Endothelial cell (in vitro differentiated cells): ENCODE measurements at places on chromosomes 2 and 18.

DNA sequence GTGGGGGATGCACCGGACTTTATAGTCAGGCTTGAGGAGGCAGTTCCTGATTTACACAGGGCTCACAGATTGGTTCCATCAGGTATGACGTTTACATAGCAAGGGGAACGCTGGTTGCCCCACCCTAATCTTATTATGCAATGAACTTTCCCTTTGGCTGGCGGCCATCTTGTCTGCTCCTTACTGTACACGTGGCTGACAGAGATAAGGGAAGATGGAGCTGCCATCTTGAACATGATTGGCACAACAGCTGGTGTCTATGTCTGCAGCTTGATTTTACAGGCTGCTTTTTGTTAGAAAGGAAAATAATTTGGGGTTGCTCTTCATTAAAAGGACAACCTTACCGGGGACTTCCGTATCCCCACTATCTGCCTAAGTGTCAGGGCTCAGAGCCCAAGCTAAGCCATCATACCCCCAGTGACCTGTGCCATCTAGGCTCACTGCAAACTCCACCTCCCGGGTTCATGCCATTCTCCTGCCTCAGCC lies 33.5 kb upstream of the ATG16L1 start:
- no peak for DNase-seq

DNA sequence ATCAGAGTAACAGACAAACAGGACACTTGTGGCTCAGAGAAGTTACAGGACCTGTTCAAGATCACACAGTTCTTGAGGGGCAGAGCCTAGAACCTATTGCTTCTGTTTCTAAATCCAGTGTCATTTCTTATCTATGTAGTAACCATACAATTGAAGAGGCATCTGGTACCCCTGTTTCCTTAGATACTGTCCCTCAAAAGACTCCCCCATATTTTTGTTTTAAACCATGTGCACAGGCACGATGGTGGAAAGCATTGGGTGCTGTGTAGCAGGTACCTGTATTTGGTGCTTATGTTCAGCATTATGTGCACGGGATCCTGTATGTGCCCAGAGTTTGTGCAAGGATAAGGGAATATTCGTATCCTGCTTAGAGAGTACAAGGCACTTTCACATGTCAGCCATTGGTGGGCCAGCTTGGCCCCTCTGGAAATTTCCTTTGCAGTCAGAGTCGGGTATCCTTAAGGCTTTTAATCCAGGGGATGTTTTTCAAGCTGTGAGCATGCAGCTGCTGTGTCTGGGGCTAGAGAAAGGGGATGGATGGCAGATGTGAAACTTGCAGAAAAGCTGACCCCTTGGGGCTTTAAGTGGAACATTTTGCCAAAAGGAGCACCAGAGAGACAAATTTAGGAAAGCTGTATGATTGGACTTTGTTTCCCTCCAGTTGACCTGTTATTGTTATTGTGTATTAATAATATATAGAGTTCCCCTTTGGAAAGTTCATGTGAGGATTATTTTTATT lies 2.1 kb downstream of the LBH start:
- no peak for DNase-seq

DNA sequence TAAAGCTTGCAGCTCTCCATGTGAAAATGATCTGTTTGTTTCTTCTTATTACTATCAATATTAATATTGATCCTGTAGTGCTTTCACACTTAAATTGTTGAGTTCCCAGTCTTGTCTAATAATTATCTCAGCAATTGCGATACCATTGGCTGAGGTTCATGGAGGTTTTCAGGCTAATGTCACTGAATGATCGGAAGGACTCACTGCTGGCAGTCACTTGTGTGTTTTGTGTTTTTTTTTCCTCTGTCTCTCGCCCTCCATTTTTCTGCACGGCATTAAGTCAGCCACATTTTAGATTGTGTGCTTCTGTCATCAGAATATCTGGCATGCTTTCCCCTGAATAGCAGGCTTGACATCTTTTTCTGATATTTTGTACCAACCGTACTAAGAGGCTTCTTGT lies 43.7 kb downstream of the AGAP1 start:
- DNase-seq = no peak

DNA sequence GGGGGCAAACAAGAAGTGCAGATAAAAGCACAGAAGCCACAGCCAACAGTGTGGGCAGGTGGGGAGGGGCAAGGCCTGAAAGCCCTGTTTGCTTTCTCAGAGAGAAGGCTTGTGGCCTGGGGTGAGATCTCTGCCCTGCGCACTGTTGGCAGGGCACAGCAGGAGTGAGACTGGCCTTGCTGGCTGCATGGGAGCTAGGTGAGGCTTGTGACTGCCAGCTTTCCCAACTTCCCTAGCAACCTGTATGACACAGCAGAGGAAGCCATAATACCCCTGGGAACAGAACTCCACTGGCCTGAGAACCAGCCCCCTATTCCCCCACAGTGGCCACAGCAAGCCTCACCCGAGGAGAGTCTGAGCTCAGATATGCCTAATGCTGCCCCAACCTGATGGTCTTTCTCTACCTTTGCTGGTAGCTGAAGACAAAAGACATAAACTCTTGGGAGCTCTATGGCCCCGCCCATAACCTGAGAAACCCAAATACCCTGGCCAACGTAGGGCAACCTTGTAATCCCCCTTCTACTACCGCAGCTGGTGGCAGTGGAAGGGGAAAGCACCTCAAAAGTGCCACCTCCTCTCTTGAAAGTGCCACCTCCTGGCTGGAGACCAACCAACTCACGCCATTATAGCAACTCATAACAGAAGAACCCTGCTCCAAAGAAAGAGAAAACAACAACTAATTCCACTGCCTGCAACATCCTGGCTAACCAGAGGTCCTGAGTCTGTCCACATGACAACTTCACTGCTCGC lies 44.4 kb downstream of the LCT start:
- no peak for DNase-seq

GRCh38 chr2:155815275-155815674 lies 517.2 kb downstream of the NR4A2 start:
- DNase-seq = no peak

GRCh38 chr2:173521450-173522192 lies 166.9 kb downstream of the CDCA7 start:
- DNase-seq = no peak

DNA sequence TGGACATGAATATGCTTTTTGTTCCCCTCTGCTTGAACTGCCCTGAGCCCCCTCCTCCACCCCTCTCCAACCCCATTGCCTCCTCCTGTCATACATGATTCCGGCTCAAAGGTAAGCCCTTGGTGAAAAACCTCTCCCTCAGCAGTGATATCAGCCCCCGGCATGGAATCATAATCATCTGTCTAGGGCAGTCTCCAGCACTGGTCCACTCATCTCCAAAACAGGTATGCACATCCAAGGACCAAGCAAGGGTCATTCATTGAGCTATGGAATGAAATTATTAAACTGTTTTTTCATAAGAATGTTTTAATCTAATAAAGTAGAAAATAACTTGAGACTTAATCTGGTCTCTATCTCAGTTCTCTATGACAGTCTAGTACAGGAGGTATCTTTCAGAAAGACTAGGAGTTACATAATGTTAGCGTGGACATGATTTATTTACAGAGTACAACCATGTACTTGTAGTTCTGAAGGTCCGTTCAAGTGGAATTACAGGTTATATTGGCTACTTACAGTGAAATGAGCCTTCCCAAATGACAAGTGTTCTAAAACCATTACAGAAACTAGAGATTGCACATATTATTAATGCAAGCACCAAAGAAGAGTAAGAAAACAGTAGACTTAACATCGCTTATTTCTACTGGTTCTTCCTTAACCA lies 75.2 kb downstream of the ACVR1 start:
- DNase-seq = no peak

- no peak for DNase-seq
These were observed 420 bp downstream of the PIGN start for GRCh38 chr18:62186499-62186773.

DNA sequence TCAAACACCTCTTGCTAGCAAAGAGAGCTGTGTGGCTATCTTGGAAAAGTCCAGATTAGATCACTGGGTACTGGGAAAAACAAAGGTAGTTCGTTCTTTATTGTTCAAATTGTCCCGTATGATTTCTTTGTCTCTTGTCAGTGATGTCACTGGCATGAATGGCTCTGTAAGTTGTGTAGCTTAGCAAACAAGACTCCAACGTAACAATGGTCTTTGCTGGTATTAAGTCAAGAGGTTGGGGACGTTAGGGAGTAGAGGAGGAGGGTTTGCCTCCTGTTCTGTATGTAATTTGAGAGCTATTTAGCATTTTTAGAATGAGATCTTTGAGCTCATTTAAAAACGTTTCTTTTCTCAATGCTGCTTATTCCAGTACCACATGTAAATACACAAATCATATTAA lies 216.5 kb upstream of the SP5 start:
- no peak for DNase-seq

- no peak for DNase-seq
These were observed 86.4 kb upstream of the FN1 start for GRCh38 chr2:215522237-215522636.

GRCh38 chr2:183079139-183079775 lies 710 bp downstream of the DUSP19 start:
- DNase-seq = no peak

DNA sequence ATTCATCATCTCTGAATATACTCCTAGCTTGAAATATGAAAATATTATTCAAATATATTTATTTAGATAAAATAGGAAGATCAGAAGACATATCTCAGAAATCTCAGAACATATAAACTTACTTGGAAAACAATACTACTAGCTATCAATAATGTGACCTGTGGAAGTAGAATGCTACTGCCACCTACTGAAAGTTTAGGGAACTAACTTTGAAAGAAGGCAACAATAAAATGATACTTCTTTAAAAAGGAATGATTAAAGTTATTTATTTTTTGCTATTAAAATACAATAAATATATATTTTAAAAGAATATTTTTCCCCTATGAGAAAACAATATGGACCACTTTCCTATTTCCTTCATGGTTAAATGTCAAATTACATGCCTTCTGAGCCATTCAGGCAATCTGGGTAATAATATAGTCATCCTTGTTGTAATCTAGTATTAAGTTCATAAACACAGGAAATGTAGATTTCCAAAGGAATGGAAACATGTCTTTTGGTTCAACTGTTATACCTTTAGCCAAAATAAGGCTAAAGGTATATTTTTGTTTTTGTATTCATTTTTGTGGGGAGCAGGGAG lies 26.0 kb downstream of the ACADL start:
- no peak for DNase-seq

- DNase-seq = peak; percentile 54
These were observed 1.3 kb downstream of the ZNF521 start for GRCh38 chr18:25350489-25351251.

DNA sequence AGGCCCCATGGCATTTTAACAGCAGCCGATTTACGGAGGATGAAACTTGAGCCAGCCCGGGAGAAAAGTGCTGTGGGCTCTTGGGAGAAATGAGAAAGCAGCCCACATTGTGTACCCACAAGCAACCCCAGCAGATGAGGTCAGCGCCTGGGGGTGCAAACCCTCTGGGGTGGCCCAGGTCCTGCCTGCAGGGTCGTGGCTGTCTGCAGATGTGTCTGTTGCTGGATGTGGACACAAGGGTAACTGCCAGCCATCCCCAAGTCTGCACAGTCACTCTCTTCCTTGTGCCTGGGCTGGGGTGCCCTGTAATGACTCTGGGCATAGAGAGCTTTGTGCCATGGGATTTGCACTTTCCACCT lies 170.8 kb downstream of the PRKCE start:
- no peak for DNase-seq

DNA sequence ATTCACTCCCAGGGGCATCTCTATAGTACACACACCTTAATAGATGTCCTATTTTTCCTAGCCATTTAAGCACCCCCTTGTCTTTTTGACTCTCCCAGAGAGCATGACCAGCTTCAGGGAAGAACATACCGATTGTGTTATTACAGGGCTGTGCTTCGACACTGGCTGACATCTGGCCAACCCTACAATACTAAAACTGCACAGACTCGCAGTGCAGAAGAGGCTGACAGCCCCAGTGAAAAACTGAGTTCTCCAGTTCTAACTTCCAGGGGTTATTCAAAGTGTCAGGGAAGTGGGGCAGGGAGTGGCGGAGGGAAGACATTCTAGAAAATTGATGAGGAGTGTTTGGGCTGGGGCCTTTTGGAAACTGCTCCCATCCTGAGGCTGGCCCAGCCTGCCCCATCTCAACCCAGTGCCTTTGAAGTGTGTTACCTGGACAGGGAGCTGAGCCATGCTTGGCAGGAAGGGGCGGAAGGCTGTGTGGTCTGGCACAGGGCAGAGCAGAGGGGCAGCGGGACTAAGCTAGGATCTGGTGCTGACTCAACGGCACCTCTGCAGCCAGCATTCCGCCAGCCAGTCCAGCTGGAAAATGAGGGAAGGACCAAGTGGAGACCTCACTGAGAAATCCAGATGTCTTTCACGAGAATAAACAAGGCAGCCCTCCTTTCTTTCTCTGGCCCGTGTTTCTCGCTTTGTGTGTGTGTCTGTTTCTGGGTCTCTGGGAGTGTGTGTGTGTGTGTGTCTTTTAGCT lies 15.4 kb upstream of the IGFBP5 start:
- DNase-seq = no peak

DNA sequence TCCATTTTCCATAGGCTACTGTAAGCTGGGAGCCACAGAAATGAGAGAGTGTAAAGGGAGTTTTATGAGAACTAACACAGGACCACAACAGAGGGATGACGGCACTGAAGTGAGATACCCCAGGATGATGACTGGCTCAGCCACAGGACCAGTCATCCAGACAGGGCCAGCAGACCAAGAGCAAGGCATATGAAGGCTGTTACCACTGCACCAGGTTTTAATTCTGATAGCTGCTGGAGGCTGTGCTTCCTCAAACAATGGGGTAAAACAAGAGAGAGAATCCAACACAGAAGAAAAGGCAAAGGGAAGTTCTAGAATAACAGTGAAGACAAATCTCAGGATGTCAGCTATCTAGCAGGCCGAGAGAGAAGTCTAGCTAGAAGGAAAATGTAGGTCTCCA lies 94.9 kb downstream of the BCL2 start:
- no peak for DNase-seq

DNA sequence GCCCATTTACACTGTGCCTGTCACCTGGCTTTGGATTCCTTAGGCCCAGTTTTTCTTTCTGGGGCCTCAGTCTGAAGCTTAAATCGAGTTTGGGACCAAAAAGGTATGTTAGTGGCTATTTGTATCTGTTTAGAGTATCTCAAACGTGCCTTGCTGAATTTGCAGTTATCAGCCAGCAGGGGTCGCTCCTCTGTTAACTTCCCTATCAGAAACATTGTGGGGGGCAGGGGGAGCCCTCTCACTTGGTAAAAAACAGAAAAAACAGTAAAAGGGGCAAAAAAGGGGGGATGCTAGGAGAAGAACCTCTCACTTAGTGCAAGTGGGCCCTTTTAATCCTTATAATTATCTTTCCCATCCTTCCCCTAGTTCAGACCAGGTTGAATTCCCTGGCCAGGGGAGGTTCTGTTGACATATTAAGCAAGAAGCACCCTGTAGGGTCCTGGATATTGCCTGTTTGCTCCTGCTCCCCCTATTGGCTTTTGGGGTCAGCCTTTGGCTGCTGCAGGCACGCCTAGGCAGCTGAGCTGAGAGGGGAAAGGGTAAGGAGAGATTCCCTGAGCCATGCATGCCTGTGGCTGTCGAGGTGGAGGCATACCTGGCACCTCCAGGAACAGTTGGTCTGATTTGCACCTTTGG lies 8.8 kb upstream of the IFIH1 start:
- no peak for DNase-seq

GRCh38 chr2:172614932-172615331 lies 59.0 kb downstream of the PDK1 start:
- DNase-seq = no peak

- no peak for DNase-seq
These were observed 1.3 kb downstream of the NETO1 start for GRCh38 chr18:72866442-72866900.

GRCh38 chr2:144508172-144508851 lies 11.6 kb downstream of the ZEB2 start:
- no peak for DNase-seq

- DNase-seq = no peak
These were observed 45.1 kb downstream of the AGAP1 start for GRCh38 chr2:235538981-235539380.

GRCh38 chr2:30149976-30150375 lies 3.2 kb downstream of the YPEL5 start:
- no peak for DNase-seq
